HCT116 (cell line): ENCODE measurements at places on chromosomes 7 and 10.
A peak's percentile ranks its signal among the peaks of the same experiment; 100 is the strongest.

DNA sequence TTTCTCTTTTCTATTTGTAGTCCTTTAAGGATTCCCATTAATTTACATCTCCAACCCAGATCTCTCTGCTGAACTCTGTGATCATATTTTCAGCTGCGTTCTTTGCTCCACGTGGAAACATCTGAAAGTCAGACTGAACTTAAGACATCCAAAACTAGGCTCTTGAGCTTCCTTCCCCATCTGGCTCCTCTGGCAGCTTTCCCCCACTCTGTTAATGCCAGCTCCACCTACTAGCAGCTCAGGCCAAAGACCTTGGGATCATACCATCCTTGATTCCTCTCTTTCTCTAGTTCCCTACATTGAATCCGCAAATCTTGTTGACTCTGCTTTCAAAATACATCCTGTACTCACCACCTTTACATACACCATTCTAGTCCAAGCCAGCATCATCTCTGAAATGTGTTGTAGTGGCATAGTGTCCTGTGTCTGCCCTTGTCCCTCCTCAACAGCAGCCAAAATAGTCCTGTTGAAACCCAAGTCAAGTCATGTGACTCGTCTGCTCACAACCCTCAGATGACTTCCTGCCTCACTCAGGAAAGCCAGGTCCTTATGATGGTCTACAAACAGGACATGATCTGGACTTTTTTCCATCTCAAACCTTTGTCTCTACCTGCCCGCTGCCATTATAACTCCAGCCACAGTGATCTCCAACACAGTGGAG is 7.0 kb downstream of the REEP3 start:
- no peak for DNase-seq

DNA sequence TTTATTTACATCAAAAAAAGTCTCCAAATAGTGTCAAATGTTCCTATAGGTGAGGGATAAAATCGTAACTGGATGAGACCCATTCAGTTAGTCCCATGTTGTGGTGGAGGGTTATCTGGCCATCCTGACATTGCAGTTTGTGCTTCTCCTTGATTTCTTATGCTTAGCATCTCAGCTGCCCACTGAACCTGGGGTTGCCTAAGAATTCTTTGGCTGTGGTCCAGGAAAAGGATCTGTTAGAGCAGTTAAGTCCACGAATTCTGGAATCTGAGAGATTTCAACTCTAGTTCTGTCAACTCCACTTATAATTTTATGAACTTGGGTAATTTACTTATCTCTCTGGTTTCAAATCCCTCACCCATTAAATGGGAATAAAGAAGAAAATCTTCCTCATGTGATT is 1673.4 kb downstream of the REEP3 start:
- no peak for DNase-seq

DNA sequence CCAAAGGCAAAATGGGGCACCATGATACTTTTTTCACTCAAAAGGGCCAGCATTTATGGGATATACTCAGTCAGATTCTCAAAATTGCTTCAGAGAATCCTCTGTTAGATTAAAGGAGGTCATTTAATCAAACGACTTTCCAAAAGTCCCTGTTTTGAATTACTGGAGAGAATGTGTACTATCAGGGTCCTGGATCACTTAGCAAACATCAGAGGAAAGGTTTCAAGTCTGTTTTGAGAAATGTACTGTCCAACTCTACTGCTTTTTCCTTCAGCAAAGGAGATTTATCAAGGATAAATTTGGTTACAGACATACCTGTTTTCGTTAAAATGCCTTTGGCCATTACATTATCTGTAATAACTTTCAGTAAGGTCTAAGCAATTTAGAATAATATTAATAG is 340.9 kb downstream of the GFRA1 start:
- DNase-seq, result no peak

- no peak for DNase-seq
Measured at GRCh38 chr10:71893920-71894319, 42.9 kb upstream of the PSAP start.

- DNase-seq, result no peak
Measured at GRCh38 chr10:10804061-10804460, 213.6 kb upstream of the CELF2 start.

GRCh38 chr10:79063661-79064492 is 4.9 kb upstream of the ZMIZ1 start:
- no peak for DNase-seq

GRCh38 chr7:47255441-47255840 is 326.5 kb downstream of the TNS3 start:
- no peak for DNase-seq

- peak; percentile 96 for DNase-seq
Measured at GRCh38 chr10:102641880-102642735, 2.2 kb upstream of the TRIM8 start.

- DNase-seq, result no peak
Measured at GRCh38 chr7:70726951-70727378, 405.0 kb upstream of the GALNT17 start.

GRCh38 chr10:122475100-122475499 is 13.7 kb downstream of the HTRA1 start:
- no peak for DNase-seq

- DNase-seq, result no peak
Measured at GRCh38 chr7:66758950-66759628, 18.6 kb downstream of the RABGEF1 start.

GRCh38 chr10:51767103-51767763 is 67.8 kb upstream of the CSTF2T start:
- no peak for DNase-seq

GRCh38 chr7:111074071-111074747 is 16.7 kb upstream of the LRRN3 start:
- no peak for DNase-seq

DNA sequence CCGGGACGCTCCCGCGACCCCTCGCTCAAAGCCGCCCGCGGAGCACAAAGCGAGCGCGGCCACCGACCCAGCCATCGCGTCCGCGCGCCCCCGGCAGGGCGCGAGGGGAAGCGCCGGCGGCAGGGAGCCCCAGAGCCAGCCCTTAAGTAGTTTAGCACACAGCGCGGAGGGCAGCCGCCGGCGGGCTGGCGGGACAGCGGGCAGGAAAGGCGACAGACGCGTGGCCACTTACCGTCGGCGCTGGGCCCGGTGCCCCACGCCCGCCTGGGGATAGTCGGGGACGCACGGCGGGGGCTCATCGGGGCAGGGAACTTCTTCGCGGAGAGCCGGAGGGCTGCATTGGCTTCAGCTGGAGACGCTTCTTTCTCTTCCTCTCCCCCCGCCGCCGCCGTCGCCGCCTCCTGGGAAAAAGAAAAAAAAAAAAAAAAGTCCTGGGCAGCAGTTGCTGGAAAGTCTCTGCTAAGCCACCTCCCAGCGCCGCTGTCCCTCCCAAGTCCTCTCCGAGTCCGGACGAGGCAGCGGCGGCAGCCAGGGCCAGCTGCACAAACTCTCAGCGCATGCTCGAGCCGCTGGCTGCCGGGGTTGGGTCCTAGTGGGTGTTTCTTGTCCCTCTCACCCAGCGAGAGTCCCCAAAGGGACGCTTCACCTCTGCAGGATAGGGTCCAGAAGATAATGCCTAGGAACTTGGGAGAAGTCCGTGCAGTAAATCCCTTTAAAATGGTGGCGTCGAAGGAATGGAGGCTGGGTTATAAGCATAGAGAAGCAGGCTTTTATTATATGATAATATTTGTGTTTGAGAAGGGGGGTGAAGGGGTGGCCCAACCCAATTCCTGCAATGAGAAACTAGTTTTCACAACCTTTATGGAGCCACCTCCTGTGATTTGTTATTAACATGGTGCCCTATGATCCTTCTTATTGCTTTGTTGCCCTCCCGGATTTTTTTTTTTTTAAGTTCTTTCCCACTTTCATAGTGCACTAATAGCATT is at the start of gene TSPAN12:
TSS of gene TSPAN12 (minus strand) at position 557 of the 986 bp plus-strand sequence. CDS start 1,381 bp downstream, outside the sequence.
- DNase-seq, result peak; percentile 73

- no peak for DNase-seq
Measured at GRCh38 chr10:91032611-91033206, 111.8 kb upstream of the ANKRD1 start.

DNA sequence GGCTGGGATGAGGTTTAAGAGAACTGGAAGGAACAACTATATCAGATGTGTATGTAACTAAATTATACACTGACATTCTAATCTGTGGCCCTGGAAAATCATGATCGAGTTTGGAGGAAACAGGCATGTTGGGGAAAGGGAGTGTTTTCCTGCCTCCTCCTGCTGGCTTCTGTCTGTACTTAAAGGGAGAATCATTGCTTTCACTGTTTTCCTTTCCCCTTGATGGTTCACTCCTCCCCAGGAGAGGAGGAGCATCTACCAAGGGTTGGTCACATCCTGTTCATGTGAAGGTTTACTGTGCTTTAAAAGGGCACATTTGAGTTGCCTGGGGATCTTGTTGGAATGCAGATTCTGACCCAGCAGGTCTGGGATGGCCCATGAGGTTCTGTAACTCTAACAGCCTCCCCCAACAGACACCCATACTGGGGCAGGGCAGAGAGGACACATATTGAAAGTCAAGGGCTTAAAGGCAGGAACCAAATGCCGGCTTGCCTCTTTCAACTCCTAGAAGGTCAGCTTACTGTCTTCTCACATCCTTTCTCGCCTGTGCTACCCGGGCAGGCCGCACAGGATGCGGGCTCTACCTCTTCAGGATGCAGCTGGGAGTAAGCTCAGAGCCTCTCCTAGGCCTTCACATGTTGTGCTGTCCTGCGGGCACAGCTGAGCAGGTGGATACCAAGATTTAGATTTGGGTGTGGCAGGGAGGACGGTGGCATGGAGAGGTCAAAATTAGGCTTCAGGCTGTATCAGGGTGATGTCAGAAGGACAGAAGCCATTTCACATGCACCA is 694.8 kb downstream of the KCNMA1 start:
- DNase-seq, result no peak

- no peak for DNase-seq
Measured at GRCh38 chr10:1465993-1466764, 271.1 kb downstream of the ADARB2 start.

DNA sequence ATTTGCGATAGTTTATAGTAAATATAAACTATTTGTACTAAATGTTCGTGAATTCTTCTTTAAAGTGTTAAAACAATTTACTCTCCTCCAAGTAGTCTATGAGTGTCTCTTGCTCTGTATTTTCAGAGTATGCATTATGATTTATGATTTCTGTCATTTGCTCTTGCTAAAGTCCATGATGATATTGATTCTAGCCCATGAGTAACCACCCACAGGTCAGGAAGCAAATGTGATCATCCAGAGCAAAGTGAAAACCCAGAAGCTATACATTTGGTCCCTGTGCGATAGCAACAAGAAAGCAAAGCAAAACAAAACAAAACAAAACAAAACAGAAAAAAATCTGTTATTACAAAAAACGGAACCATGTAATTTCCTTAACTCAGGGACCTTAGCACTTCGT is 225.9 kb downstream of the HDAC9 start:
- no peak for DNase-seq

DNA sequence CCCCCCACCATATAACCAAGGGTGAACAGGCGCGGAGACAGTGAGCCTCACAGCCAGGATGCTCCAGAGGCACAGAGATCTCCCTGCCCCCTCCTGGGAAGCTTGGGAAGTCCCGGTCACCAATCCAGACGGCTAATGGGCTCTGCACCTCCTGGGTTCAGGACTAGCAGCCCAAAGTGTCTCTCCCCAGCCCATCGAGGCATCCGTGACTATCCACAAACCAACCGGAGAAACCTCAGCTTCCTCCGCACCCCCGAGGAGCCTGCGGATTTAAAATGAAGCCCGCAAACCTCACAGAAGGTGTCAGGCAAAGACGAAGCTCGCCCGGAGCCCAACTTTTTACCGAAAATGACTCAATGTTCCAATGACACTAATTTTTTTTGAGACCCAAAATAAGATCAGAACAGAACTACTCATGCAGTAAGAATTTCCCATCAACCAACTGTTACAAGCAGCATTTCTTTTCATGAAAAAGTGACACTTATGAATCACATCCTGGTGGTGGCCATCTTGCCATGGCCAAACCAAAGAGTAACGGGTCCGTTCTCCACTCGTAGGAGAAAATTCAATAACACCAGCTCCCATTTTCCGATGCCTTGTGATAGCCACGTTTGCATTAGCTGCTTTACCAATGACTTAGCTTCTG is 6.0 kb downstream of the PDGFA start:
- no peak for DNase-seq

GRCh38 chr10:69901628-69902505 is 100.2 kb downstream of the COL13A1 start:
- peak; percentile 28 for DNase-seq

- DNase-seq, result no peak
Measured at GRCh38 chr10:12849319-12850181, 152.0 kb downstream of the CCDC3 start.

GRCh38 chr10:36187380-36188079 is 545.4 kb upstream of the FZD8 start:
- no peak for DNase-seq

DNA sequence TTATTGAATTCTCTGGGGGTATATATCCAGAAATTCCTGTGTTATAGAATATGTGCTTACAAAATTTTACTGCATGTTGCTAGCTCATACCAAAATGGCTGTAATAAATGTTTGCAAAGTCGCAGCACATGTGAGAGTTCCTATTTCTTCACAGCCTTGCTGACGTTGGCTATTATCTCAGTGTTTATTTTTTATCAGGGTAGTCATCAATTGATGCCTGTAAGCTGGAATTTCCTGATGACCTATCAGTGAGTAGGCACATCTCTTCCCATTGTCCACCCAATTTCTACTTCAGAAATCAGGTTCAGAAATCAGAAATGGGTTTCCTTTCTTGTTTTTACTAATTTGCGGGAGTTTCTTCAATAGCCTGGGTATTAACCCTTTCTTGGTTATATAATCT is 268.1 kb upstream of the FZD8 start:
- DNase-seq, result no peak

- no peak for DNase-seq
Measured at GRCh38 chr10:17866346-17866745, 57.2 kb downstream of the MRC1 start.

DNA sequence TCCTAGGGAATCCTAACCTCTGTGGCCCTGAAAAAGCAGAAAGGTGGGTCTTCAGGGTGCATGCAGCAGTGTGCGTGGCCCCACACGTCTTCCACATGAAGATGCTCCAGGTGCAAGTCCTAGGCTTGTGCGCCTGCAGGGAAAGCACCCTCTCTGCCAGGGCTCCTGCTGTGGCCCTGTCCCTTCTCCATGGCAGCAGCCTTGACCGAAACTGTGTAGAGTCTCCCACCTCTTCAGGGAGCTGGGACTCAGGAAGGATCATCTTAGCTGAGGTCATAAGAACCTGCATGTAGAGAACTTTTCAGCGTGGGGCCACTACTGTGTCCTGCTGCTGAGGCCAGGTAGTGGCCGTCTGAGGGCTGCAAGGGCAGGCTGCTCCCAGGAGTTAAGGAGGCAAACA is 6.3 kb upstream of the CSGALNACT2 start:
- no peak for DNase-seq

GRCh38 chr10:34526186-34526585 is 288.9 kb downstream of the PARD3 start:
- DNase-seq, result no peak

- DNase-seq, result no peak
Measured at GRCh38 chr10:77421591-77421990, 216.0 kb downstream of the KCNMA1 start.

- no peak for DNase-seq
Measured at GRCh38 chr7:114310345-114311110, 104.1 kb upstream of the FOXP2 start.

DNA sequence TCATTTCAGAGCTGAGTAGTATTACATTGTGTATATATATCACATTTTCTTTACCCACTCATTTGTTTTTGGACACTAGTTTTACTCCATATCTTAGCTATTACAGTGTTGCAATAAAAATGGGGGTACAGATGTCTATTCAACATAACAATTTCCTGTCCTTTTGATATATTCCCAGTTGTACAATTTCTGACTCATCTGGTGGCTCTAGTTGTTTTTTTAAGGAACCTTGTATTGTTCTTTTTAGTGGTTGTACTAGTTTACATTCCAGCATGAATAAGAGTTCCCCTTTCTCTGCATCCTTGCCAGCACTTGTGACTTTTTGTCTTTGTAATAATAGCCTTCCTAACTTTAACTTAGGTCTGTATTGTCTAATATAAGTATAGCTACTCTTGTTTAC is 739.9 kb downstream of the XPNPEP1 start:
- no peak for DNase-seq
